ENCODE measurements at places on chromosomes 12 and 14.

DNA sequence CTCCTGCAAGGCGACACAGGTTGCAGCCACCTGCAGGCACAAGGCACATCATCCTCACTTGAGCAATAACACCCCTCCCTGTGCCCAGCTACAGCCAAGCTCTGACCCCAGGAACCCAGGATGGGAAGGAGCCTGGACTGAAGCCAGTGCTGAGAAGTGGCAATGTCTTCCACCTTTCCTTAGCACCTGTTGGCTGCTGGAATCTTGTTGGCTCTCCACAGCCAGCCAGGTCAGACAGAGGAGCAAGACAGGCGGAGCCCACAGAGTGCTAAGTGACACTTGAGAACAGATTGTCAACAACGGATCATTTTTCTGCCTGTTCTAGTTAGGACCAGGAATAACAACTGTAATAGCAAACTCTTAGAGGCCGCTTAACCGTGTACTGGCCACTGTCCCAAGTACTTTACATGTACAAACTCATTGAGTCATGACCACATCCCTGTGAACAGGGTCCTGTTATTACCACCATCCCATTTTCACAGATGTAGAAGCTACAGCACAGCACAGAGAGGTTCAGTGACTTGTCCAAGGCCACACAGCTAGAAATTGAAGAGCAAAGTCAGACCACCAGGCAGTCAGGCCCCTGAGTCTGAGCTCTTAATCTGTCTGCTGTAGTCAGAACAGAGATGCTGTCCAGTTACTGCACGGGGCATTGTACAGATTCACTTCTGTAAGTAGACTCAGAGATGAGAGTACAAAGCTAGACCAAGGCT lies 45.6 kb downstream of the RNFT2 start:
- DNase-seq: no peak

- DNase-seq: no peak
Observed at GRCh38 chr12:64825143-64826021, 935 bp downstream of the TBC1D30 start.

GRCh38 chr12:68591734-68592418 lies 18.8 kb upstream of the RAP1B start:
- DNase-seq: no peak

- no peak for DNase-seq
Observed at GRCh38 chr12:132284827-132285741, 44.3 kb downstream of the GALNT9 start.

- no peak for DNase-seq
Observed at GRCh38 chr12:58310809-58311622, 369.6 kb downstream of the ATP23 start.

- no peak for DNase-seq
Observed at GRCh38 chr12:72869024-72869423, 596.9 kb downstream of the TRHDE start.

DNA sequence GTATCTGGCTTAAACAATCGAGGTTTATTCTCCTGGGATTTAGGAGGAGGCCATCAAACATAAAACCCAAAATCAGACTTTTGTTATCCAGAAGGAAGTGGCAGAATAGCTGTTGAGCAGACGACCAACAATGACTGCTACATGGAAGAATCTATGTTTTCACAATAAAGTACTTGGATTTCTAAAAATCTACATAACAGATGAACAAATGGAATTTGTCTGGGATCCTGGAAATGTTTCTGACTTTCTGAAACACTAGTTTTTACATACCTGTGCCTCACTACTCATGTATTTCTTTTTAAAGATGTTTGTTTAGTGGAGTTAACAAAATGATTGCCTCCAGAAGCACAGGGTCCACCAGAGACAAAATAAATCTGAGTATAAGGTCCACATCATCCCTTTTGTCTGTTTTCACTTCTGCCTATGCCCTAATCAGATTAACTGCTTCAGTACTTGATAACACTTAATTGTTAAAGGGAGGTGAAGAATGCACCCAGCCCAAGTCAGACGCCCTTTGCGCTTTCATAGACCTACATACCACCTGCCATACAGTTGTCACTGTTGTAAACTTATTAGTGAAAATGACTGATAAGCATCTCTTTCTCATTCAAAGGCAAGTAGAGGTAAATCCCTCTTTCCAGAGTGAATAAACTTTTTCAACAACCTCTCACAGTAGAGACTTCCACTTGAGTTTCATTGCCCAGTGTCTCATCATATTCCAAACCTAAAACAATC lies 164.6 kb downstream of the EGLN3 start:
- DNase-seq: no peak
